Stimulated activated CD4-positive, alpha-beta T cell treated with anti-CD3 and anti-CD28 coated beads, TNF-alpha, amount 100 ng/mL, for 1 hour (primary cell): ENCODE measurements at places on chromosomes 3 and 15.

- DNase-seq: no peak
These were observed 15.2 kb downstream of the PHLDB2 start for GRCh38 chr3:111874177-111874820.

GRCh38 chr3:61278713-61279112, 27.5 kb upstream of the FHIT start:
- DNase-seq: no peak

- no peak for DNase-seq
These were observed 2.0 kb downstream of the GP5 start for GRCh38 chr3:194396859-194397756.

DNA sequence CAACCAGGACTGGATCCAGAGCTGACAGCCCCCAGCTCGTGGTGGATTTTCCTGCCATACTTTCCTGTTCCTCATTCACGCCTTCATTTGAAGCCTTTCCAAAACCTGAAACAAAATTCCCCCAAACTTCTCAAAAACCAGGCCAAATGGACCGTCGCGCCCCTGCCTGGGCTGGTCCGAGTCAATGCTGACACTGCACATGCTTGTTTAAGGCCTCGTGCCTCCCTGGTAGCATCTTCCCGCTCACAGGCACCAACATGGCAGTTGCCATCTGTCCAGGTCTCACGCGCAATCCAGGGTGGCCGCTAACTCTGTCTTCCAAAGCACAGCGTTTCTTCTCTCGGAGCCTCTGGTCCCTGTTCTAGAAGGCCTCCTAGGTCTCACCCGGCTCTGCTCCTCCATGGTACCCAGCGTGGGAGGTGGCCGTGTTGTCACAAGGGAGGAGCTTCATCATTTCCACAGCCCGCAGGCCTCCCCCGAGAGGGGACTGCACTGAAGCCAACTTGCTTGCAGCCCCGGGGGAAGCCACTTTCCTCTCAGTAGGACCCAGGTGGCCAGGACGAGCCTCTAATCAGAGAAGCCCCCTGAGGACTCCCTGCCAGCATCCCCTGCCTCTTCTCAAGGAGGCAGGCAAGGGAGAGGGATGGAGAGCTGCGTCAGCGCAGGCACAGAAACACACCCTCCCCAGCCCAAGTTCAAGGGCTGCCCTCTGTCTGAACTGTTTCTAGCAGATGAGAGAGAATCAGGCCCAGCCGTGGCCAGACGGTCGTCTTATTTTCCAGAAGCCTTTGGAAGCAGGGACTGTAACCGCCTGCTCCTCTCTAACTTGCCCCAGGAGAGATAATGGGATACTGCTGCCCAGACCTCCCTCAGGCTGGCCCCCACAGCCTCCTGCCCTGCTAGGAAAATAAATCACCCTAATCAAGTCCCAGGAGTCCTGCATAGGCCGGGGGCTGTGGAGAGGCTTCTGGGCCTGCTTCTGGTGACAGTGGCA, 152.8 kb upstream of the TLE3 start:
- DNase-seq: no peak

DNA sequence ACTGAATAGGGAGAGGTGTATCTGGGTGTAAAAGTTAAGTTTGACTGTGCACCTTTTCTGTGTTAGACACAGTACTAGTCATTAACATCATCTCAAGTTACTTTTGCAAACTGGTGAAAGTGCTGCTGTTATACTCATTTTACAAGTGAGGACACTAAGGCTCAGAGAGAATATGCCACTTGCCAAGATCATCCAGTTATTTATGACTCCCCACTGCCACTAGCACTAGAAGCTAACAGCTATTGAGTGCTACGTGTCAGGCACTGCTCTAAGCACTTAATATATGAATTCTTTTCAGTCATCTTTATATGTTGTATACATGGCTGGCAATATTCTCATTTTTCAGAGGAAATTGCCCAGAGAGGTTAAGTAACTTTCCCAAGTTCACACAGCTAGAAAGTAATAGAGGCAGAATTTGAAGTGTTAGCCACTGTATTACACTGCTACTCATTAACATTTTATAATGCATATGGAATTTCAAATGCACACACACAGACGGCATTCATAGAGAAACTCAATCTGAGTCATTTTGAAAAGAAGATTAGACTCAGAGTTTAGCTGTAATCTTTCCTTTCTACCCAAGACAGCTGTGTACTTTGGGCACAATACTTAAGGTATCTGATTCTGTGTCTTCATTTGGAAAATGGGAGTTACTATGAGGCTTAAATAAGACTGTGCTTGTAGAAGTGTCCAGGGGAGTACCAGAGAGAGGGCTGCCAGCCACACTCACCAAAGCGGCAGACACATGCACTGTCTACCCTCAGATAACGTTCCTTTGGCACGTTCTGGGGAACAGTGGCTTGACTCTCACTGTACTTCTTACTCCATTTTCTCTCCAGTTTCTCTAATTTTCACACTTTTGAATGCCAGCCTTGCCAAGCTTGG, 1.3 kb upstream of the MASP1 start:
- no peak for DNase-seq

GRCh38 chr3:149472030-149472797, 2.3 kb upstream of the TM4SF4 start:
- DNase-seq: no peak
